ENCODE measurements at places on chromosomes 2 and 18. TPM values are rescaled to one million over a fixed set of nuclear protein-coding genes. Genes with fewer than 3 reads are reported as not detected.

The CTLA4 gene
- not detected for polyA plus RNA-seq

The MC2R gene
- polyA plus RNA-seq: not detected

The CXCR4 gene
- polyA plus RNA-seq: 862 TPM

The GNAL gene
- 0.20 TPM for polyA plus RNA-seq

The RPRM gene
- not detected for polyA plus RNA-seq
